ENCODE measurements at places on chromosomes 5 and 9.
A peak's percentile ranks its signal among the peaks of the same experiment; 100 is the strongest.

- DNase-seq = no peak
These were observed 75.6 kb downstream of the EHMT1 start for GRCh38 chr9:137694236-137694959.

- DNase-seq = no peak
These were observed 5.2 kb downstream of the ANXA1 start for GRCh38 chr9:73156865-73157187.

GRCh38 chr9:92706218-92706940, 36.4 kb upstream of the IPPK start:
- no peak for DNase-seq

DNA sequence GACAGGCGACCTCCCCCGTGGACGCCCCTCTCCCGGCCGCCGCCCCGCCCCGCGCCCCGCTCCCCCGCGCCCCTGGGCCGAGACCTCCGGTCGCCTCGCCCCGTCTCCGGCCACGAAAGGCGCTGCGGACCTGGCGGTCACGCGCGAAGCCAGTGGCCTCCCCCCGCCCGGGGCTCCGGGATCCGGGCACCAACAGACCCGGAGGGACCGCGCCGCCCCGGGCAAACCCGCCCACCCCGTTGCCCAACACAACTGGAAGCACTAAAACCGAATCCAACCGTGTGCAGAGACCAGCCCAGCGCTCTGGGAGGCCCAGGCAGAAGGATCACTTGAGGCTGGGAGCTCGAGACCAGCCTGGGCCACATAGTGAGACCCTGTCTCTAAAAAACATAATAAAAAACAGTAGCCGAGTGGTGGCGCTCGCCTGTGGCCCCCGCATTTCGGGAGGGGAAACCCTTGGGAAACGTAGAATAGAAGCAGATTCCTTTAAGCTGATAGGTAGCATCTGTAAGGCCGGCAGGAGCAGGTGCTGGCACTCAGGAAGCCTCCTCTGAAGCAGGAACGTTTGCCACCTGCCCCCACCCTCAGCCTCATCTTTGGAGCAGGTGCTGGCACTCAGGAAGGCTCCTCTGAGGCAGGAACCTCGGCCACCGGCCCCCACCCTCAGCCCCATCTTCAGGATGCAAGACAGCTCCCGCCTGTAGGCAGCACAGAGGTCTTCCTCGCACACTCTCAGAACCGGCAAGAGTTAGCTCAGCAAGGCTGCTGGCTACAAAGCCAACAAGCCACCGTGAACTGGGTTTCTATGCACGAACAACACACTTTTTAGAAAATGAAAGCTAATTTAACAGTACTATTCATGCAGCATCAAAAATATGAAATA, 4.6 kb upstream of the SLC9A3 start:
- no peak for DNase-seq

DNA sequence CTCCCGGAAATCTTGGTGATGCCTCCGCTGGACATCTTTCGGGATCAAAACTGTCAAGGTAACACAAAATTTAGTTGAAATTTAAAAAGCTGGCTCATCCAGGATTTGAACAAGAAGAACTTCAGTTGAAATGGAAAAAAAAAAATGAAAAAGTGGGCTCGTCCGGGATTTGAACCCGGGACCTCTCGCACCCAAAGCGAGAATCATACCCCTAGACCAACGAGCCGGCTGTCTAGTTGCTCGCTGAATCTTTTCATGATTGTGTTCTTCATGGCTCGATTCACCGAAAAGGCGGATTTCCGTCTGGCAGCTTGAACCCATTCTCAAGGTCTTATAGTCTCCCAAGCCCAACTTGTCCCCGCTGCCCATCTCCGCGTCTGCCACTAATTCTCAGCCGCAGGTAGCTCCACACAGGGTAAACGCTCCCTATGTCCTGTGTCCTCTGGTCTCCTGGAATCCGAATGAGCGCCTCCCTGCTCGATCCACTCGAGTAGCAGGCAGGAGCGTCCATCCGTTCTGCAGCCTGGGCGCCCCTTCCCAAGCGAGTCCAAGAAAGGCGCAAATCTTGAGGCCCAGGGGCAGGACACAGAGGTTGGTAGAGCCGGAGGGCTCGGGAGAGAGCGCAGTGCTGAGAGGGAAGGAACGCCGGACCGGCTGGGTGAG, 16.2 kb downstream of the TRIM7 start:
- DNase-seq = peak; percentile 89

GRCh38 chr5:123700624-123701287, 188.8 kb downstream of the CSNK1G3 start:
- no peak for DNase-seq

DNA sequence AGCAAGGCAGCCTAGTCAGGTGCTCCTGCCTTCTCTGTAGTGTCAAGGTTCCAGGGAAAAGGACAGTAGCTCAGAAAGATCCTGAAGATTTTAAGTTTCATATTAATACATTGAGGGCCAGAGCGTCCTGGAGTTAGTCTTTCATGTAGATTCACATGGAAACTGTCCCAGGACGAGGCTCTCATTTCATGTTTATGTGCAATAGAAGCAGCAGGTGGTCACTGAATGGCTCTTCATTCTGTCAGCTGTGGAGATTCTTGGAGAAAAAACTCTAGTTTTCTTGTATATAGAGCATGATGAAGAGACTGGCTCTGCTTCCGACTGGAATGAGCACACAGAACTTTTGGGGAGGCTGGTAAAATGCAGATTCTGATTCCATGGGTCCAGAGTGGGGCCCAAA, 54.3 kb downstream of the MEGF10 start:
- no peak for DNase-seq
